Glutamatergic neuron (in vitro differentiated cells): ENCODE measurements at places on chromosomes 1 and 21. TPM values are rescaled to one million over a fixed set of nuclear protein-coding genes. Genes with fewer than 3 reads are reported as not detected.

Gene SPRR1A
- not detected for total RNA-seq

Gene FAM177B
- not detected for total RNA-seq

DNA sequence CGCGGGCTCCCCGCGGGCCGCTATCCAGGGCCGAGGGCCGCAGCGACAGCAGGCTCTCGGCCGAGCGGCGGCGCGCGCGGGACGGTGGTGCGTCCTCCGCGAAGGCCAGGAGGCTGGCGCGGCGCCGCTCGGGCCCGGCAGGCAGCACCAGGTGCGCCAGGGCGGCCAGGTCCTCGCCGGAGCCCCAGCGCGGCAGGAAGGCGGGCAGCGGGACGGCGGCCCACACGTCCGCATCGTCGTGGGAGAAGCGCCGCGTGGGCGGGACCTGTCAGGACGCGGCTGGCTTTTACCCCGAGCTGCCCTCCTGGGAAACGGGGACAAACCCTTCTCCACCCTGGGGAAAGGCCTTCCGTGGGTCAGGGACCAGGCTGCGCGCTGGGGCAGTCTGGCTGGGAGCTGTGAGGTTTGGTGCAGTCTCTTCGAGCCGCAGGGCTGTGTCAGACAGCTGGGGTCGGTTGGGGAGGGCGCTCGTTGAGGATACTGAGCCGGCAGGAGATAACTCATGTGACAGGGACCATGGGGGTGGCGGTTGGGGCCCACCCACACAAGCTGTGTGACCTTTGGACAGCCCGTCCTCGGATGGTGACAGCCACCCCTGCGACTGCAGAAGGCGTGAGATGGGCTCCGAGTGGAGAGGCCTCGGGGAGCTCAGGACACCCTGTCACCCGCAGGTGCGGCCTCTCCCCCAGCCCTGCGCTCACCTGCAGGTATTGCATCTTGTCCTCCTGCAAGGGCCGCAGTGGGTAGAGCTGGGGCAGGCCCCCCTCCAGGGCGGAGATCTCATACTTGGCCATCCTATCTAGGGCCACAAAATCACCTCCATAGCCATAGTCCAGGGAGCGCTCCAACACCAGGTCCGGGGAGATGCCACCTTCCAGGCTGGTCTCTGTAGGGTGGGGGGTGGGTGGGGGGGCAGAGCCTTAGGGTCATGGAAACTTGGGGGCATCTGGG lies 6.0 kb downstream of the HES3 start:
- no peak for DNase-seq

DNA sequence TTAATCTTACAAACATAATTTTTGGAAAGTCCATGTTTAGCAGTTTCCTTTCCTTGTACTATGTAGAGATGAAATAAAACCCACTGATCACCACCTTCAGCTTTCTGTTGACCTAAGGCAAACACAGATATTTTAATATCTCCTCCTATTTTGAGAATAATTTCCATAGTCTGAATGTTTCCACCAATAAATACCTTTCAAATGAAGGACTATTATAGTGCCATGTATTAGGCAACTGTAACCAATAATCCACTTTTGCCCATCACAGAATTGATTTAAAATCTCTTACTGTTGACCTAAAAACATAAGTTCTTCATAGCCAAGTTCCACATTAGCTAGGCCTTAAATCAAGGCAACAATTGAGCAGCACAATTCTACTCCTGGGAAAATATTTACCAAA lies 1.8 kb downstream of the CDC42BPA start:
- no peak for DNase-seq

DNA sequence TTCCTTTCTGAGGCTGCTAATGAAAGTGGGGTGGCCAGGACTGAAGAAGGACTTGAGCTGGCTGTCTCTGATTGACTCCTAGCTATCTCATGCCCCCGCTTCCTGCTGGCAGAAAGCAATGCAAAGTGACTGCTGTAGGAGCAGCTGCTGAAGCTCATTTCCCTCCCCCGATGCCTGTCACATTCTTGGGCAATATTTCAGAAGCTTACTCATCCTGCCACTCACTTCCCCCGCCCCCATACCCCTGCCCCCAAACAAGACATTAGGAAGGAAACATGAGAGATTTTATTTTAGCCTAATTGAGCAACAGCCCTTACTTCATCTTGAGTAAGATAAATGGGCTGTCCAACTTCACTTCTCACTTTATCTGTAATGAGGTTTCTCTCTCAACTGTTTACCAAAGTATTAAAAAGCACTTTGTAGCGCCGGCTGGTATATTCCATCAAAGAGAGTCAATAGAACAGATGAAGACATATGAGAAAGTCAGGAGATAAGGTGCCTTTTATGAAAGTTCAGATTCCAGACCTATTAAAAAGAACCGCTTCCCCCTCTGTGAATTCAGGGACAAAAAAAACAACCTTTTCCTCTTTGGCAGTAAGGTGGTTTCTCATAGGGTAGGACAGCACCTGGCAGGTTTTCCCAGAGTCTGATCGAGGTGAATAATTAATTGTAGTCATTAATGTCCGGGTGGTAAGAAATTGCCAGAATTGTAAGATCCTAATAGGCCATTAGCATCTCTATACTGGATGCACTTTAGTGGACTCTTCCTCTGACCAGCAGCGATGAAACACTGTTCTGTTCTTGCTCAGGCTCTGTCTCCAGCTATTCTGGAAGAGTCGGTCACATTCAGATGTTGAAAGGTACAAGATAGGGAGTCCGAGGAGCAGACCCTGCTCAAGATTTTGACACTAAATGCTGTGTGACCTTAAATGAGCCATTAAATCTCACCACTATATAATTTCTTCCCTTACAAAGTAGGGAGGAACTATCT lies 70.2 kb downstream of the SH3GLB1 start:
- peak; percentile 19 for DNase-seq
